Progenitor cell of endocrine pancreas (in vitro differentiated cells): ENCODE measurements at places on chromosomes 4 and X. TPM values are rescaled to one million over a fixed set of nuclear protein-coding genes. Genes with fewer than 3 reads are reported as not detected.

The HAUS3 gene
- 18.1 and 18.3 TPM in 2 replicates for total RNA-seq

The ADH4 gene
- total RNA-seq, result not detected in 2 replicates

The HTN3 gene
- not detected in 2 replicates for total RNA-seq

The IL2 gene
- total RNA-seq, result not detected in 2 replicates

The PAGE1 gene
- total RNA-seq, result not detected in 2 replicates

The DCAF8L2 gene
- total RNA-seq, result 0.29 TPM in 1 of 2 replicates, not detected in the other

The GLRA3 gene
- total RNA-seq, result 0.07 and 0.10 TPM in 2 replicates

The RNF175 gene
- total RNA-seq, result 1.7 and 1.9 TPM in 2 replicates

The KCNIP4 gene
- total RNA-seq, result 0.27 and 0.43 TPM in 2 replicates

The DHX15 gene
- total RNA-seq, result 206 and 220 TPM in 2 replicates

The RAB33A gene
- 0.60 and 0.87 TPM in 2 replicates for total RNA-seq

The SMIM31 gene
- total RNA-seq, result not detected in 2 replicates

The MAGED4 gene
- total RNA-seq, result 127 and 128 TPM in 2 replicates

The TSPAN7 gene
- 21.1 and 21.8 TPM in 2 replicates for total RNA-seq

The MAGEB10 gene
- total RNA-seq, result not detected in 2 replicates

The SSX7 gene
- not detected in 2 replicates for total RNA-seq

The PLAC8 gene
- 4.7 and 5.9 TPM in 2 replicates for total RNA-seq

The NPFFR2 gene
- 0.96 and 1.6 TPM in 2 replicates for total RNA-seq

The F11 gene
- 0.51 and 0.53 TPM in 2 replicates for total RNA-seq

The AFM gene
- 0.26 and 0.47 TPM in 2 replicates for total RNA-seq

The RBM46 gene
- total RNA-seq, result 0.62 and 0.98 TPM in 2 replicates

The TCEAL2 gene
- 5.9 and 7.2 TPM in 2 replicates for total RNA-seq

The COL4A5 gene
- total RNA-seq, result 276 and 291 TPM in 2 replicates

The STIM2 gene
- total RNA-seq, result 48.7 and 49.3 TPM in 2 replicates

The MSX1 gene
- 2.9 and 5.0 TPM in 2 replicates for total RNA-seq

The DNAAF6 gene
- total RNA-seq, result not detected in 2 replicates

The SNCA gene
- total RNA-seq, result 13.4 and 16.2 TPM in 2 replicates

The VSIG4 gene
- total RNA-seq, result not detected in 2 replicates

The CLNK gene
- not detected in 2 replicates for total RNA-seq

The CPZ gene
- 0.19 and 0.29 TPM in 2 replicates for total RNA-seq

The PABPC1L2A gene
- total RNA-seq, result not detected in 2 replicates

The ZNF732 gene
- 2.2 TPM in 2 replicates for total RNA-seq

The CXCL1 gene
- 2.7 and 3.6 TPM in 2 replicates for total RNA-seq

The MAGEE1 gene
- 9.6 and 10.9 TPM in 2 replicates for total RNA-seq

The MAGEC3 gene
- total RNA-seq, result 0.31 TPM in 1 of 2 replicates, not detected in the other

The BST1 gene
- total RNA-seq, result 0.38 TPM in 1 of 2 replicates, not detected in the other

The S100P gene
- 1.3 and 3.5 TPM in 2 replicates for total RNA-seq

The MAGEA1 gene
- not detected in 2 replicates for total RNA-seq

The DBET gene
- not detected in 2 replicates for total RNA-seq

The CD38 gene
- total RNA-seq, result not detected in 2 replicates

The IL1RAPL2 gene
- 0.80 and 0.91 TPM in 2 replicates for total RNA-seq

The TEX11 gene
- 6.5 and 7.2 TPM in 2 replicates for total RNA-seq

The WNK3 gene
- total RNA-seq, result 22.6 and 22.9 TPM in 2 replicates

The ADAMTS3 gene
- total RNA-seq, result 0.89 and 1.2 TPM in 2 replicates

The EMCN gene
- total RNA-seq, result not detected in 2 replicates

The TAB3 gene
- total RNA-seq, result 39.1 and 42.9 TPM in 2 replicates
